ENCODE measurements at places on chromosomes 1 and 21. TPM values are rescaled to one million over a fixed set of nuclear protein-coding genes. Genes with fewer than 3 reads are reported as not detected.

DNA sequence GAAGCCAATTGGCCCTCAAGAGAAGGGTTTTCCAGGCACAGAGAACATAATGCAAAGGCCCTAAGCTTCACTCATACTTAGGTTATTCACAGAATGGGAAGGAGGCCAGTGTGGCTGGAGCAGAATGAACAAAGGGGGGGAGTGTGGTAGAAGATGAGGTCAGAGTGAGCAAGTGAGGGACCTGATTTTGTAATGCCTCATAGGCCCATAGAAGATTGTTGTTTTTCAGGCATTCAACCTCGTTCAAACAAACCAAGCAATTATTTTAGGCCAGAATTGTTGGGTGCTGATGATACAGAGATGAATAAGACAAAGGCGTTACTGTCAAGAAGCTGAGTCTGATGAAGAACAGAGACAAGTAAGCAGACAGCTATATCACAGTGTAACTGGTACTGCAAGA is 54.5 kb upstream of the RAP1A start:
- no peak for DNase-seq

KRTAP10-11 gene
- total RNA-seq, result not detected

DNA sequence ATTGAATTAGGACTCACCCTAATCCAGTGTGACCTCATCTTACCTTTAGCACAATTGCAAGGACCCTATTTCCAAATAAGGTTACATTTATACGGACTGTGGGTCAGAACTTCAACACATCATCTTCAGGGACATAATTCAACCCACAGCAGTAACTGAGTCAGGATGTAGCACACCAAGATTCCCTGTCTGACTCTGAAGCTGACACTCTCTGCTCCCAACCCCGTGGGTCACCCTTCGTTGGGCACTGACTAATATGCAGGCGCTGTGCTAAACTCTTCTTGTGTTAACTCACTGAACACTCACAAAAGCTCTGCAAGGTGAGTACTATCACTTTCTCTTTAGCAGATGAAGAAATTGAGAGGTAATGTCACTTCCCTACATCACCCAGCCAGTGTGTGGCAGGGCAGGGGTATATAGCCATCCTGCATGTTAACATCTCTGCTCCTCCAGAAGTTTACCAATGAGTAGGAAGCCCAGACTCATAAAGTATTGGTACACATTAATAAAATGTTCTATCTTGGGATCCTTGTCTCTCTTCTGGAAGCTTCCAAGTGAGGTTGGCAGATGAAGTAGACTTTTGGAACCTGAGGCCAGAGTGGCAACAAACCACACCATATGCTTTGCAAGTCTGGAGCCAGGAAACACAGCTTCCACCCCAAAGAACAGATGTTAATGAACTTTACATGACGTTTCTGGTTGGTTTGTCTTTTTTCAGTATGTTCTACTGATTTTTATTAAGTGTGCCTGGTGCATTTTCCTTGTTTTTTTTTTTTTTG is 139.2 kb upstream of the KLHDC7A start:
- no peak for DNase-seq

CLIC6 gene
- 0.08 TPM for total RNA-seq

- DNase-seq, result no peak
Observed at GRCh38 chr1:239263801-239264200, 122.6 kb upstream of the CHRM3 start.

ABCB10 gene
- total RNA-seq, result 6.1 TPM

PTP4A2 gene
- 278 TPM for total RNA-seq

DNA sequence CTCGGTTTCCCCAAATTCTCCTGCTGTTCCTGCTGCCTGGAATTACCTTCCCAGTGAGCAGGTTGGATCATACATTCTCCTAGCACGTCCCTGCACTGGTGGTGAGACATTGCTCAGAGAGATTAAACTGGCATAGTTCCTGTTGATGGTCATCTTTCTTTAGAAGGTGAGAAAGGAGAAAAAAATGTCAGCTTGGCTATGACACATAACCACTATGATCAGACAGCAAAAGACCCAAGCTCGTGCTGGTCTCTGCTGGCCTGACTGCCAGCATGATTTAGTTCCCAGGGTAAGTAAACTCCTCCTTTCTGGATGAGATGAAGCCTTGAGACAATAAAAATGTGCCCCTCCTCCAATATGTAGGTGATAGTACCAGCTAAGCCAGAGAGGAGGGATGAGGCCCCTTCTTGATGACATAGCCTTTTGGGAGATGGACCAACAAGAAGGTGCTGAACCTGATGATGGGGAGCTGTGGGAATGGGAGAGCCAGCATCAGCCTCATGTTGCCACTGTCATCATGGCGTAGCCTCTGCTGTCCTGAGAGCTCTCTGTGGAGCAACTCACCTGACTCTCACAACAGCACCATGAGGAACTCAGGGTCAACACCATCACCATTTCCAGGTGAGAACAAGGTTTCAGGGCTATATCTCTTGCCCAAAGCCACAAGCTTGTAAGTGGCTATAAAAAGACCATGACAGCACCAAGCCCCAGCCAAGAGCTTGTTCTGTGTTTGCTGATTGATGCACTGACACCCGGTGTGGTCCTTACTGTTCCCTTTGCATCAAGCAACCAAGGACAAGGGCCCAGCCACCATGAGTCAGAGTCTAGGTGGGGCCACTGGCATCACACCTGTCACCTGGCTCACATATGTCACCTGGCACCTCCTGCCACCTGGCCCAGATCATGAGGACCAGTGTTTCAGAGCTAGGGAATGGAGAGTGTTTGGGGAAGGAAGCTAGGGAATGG is 200.0 kb downstream of the MATN1 start:
- DNase-seq, result no peak

TP73 gene
- total RNA-seq, result not detected

- DNase-seq, result no peak
Observed at GRCh38 chr1:4424766-4425165, 229.6 kb upstream of the AJAP1 start.

DNA sequence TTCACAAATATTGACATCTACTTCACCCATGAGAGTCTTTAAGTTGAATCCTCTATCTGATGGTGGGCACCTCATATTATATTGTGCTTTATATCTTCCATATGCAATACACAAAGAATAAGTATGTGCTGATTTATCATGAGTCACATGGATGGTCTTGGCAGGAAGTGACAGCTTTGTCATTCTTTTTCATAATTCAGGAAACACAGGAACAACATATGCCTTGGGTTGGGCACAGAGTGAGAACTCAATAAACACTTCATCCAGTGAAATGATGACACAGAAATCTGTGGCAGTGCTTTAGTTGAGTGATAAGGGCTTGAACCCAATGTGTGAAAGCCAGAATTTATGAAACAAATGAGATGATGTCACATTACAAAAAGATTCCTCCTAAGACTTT is 41.2 kb downstream of the GADD45A start:
- no peak for DNase-seq

Measured in CD8-positive, alpha-beta T cell (primary cell).